HCT116 (cell line): ENCODE measurements at places on chromosomes 12 and 14.

DNA sequence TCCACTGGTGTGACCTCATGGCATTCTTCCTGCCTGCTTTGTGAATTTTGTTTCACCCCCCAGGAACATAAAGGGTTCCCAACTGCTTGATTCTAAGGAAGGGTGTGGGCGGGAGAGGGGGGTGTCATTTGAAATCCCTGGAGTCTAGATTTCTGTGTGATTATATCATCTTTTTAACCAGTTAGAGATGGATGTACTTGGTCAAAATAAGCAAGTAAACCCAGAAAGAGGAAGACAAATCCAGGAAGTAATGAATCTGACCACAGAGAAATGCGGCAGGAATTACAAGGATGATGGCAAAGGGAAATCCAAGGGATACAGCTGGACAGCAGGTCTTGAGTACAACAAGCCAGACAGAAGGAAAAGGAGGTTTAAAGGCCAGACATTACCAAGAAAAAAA lies 38.9 kb downstream of the DMAC2L start:
- DNase-seq: no peak

- no peak for DNase-seq
Measured at GRCh38 chr14:75977582-75977943, 4.2 kb downstream of the TGFB3 start.

- no peak for DNase-seq
Measured at GRCh38 chr12:116692605-116693004, 45.3 kb downstream of the SPRING1 start.

DNA sequence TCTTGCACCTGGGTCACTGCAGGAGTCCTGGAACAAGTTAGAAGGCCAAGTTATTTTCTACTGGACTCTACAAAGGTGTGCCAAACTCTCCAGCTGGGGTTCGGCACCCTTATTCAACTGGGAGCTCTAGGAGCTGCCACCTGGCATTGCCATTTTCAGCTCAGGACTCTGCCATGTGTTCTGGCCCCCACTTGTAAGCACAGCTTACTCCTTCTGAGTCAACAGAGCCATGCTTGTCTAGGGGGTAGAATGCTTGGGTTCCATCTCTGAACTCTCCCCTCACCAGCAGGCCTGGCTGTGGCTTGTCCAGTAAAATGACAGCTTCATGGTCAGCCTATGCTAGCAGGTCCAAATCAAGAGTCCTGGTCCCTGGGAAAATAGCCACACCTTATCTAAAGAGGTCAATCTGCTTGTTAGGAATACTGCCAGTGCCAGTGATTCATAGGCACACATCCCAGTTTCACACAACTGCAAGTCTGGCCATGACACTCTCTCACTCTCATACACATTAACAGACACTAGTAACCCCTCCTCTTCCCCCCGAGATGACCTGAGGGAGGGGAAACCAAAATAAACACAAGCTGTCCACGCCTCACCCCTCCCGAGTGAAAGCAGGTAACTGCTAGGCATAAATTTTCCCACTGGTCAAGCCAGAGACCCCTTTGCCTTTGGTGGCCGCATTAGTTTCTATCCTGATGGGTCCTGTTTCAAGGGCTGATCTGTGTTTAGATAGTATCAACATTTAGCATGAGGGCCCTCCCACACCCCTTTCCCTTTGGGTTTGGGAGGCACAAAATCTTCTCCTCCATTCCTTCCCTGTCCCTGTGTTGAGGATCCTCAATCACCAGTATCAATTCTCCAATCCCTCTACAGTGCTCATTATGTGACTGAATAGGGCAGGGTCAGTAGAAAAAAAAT lies 182.3 kb upstream of the GZMB start:
- no peak for DNase-seq

GRCh38 chr14:73460691-73461127 lies 2.4 kb upstream of the NUMB start:
- DNase-seq: no peak

GRCh38 chr12:106907846-106908245 lies 47.9 kb upstream of the TMEM263 start:
- no peak for DNase-seq

GRCh38 chr14:99780690-99781089 lies 12.5 kb upstream of the EML1 start:
- no peak for DNase-seq

DNA sequence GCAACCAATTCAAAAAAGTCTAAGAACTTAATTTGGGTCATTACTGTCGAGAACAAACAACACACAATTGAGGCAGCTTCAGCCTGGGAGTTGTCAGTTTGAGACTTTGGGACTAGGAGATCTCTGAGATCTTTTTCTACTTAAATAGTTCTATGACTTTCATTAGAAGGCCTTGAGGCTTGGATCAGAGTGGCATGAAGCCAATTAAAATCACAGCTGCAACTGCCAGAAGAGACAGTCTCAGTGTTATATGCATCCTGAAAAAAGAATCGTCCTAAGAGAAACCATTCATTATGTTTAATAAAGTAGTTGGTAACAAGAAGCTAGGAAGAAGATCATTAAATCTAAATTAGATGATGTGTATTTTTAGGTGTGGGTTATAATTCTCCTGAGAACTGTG lies 170.8 kb upstream of the RASSF8 start:
- no peak for DNase-seq

GRCh38 chr12:47903151-47903611 lies 1.6 kb downstream of the VDR start:
- no peak for DNase-seq

- no peak for DNase-seq
Measured at GRCh38 chr12:109558374-109559199, 14.7 kb downstream of the MMAB start.

- DNase-seq: no peak
Measured at GRCh38 chr12:131892711-131893604, 1.5 kb upstream of the ULK1 start.

DNA sequence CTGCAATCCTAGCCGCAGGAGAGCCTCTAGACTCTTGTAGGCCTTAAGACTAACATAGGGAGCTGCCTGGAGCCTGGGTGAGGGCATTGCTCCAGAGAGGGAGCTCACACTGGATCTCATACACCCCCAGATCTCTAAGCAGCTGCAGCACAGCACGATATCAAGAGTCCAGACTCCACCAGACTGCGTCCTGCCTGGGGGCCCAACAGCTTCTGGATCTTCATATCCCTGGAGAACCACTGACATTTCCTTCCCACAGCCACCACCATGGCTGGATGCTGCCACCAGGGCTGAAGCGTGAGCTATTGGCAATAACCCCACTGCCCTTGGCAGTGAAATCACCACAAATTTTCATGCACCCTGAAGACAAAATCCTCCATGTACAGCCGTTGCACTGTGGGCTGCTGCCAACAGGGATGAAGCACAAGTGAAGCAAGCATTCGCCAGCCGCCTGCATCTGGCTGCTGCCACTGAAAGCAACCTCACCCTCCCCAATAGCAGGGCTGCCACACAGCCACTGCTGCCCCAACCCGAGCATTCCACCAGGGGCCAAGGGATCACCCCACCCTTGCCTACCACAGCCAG lies 28.2 kb downstream of the CACNA2D4 start:
- no peak for DNase-seq

DNA sequence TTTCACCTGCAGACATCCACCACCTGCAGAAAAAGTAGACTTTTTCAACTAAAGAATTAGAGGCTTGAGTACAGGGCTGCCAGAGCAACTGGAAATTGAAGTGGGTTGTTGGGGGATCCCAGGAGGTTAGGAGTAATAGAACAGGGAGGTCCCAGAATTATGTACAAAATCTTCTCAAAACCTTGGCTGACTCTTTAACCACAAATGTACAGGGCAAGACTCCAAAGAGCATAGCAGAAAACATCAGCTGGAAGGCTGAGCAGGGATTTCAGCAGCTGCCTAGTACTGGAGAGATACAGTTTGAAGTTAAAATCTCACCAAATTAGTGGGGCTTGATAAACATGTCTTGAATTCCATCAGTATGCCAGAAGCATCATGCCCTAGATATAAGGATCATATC lies 191.6 kb downstream of the CRADD start:
- DNase-seq: no peak

- DNase-seq: no peak
Measured at GRCh38 chr14:76792422-76792821, 20.3 kb downstream of the ANGEL1 start.

DNA sequence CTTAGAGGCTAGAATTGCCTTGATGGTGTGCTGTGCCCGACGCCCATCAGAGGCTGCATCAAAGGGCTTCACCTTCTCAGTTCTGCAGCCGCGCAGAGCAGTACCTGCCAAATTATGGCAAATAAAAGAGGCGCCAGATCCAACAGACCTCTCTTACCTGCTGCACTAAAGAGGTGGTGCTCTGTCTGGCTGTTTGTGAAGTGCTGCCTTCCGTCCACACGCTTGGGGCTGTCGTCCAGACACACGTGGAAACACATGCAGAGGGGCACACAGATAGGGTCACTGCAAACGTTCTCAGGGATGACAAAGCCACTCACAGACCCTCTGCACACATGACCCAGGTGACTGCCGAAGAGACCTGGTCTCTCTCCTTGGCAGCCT lies 617.5 kb downstream of the VRK1 start:
- DNase-seq: no peak

DNA sequence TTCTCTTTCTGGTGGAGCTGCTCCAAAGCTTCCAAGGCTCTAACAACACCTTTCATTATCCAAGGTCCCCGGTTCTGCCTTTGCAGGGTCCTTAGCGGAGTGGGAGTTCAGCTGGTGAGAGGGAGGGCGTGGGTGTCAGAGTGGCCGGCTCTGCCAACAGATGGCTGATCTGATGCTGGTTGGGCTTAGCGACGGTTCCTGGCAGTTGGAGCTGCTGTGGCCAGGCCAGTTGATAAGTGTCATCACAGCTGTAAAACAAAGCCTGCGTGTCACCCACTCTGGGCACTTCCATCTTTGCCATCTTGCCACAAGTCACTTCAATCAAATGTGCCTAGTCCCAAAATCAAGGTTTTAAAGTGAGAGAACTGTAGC lies 36.3 kb downstream of the RIN3 start:
- no peak for DNase-seq

DNA sequence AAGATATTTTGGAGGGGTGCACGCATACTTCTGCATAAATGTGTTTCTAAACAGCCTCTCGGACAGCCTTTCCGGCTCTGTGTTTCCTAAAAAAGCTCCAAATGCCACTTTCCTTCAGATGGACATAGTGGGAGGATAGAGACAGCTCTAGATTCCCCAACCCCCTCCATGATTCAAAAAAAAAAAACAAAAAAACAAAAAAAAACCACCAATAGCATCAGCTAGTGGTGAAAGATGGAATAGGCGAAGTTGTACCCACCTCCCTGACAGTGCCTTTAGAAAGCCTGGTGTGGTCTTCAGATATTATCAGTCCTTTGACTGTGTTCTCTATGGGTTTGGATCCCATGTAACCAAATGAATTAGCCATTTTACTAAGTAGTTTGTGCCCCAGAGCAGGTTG lies 94.1 kb downstream of the PHETA1 start:
- peak; percentile 15 for DNase-seq

DNA sequence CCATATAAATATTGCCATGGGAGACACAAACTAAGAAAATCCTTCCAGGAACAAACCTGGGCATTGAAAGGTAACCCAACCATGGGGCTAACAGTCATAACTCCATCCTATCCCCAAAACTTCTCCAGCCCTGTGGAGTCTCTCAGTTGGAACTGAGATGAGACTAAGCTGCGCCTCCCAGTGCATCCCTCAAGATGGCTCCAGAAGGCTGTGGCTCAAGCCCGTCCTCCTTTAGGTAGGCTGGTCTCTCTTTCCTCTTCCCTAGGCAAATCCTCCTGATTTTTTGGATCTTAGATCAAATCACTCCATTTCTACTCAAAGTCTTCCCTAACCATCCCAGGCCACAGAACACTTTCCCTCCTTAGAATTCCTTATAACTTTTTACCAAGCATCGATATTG lies 364.3 kb upstream of the CCDC196 start:
- DNase-seq: no peak

- no peak for DNase-seq
Measured at GRCh38 chr12:82873309-82873708, 186.6 kb downstream of the TMTC2 start.

GRCh38 chr14:76770521-76771436 lies 9.5 kb downstream of the VASH1 start:
- no peak for DNase-seq

DNA sequence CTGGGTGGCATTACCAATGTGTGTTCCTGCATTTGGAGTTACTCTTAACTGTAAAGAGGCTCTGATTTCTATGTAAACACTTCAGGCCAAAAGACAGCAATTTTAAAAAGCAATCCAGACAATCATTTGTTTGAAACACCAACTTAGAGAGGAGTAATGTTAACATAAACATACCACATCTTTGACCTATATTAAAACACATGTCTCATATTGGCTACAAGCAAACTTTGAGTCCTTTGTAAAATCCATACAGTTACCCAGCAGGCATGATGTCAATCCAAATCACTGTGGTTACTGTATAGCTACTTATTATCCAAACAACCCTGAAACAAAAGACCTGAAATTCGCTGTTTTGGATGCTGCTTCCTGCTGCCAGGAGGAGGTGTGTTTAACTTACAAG lies 7.5 kb upstream of the G2E3 start:
- no peak for DNase-seq

DNA sequence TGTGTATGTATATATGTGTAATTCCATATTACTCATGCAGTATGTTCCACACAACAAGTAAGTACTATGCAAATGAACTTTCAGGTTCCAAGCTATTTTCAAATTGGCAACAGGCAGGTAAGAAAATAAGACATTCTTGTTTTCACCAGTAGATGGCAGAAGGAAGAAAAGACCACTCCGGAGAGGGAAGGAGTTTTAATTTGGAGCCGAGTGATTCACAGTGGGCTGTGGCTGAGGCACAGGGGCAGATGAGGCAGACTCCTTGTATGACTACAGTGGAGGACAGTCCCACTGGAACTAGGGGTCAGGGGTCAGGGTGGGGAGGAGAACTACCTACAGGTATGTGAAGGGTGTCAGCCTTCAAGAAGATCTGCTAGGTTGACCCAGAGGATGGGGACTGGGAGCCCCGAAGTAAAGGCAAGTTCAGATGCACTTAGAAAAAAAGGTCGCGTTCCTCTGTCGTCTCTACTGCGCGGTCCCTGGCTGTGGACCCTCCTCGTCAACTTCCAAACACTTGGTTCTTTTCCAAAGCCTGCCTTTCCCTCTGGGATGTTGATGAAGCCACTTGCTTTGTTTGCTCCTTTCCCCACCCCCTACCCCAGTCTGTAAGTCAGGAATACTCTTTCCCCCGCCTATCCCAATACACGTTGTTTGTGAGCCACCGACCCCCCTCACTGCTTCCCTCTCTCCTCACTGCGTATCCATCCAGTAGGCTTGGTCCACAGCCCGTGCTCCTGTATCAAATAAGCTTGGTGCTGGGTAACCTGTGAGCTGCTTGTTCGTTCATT lies 24.1 kb downstream of the DDX47 start:
- DNase-seq: peak; percentile 67

DNA sequence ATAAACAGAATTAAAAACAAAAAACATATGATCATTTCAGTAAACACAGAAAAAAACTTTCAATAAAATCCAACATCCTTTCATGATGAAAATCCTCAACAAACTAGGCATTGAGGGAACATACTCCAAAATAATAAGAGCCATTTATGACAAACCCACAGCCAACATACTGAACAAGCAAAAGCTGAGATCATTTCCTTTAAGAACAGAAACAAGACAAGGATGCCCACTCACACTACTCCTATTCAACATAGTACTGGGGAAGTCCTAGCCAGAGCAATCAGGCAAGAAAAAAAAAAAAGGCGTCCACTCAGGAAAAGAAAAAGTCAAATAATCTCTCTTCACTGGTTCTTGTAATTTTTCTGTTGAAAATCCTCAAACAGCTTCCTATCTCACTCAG lies 30.1 kb downstream of the MRPL42 start:
- no peak for DNase-seq

GRCh38 chr12:9331218-9331626 lies 123.0 kb upstream of the PZP start:
- DNase-seq: peak; percentile 21
